ENCODE measurements at places on chromosomes 2 and 18.

DNA sequence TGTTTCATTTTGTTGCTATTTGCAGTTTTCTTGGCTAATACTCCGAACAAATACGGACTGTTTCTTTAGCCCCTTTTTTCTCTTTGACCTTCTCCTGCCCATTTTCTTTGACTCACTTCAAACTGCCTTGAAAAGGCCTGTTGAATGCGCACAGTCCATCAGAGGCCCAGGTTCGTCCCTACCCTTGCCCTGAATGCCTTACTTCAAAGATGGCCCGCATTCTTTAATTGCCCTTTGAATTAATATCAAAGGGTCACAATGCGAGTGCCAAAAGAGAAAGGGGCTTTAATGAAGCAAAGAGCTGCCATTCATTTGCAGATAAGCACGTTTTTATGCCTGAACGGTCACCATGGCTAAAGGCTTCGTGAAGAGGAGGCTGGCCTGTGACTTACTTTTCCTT, 29.7 kb downstream of the PAX3 start:
- H3K27ac ChIP-seq = no peak overlapping the region
- H3K4me1 ChIP-seq = no peaks in the 10 kb centered on the region

- H3K4me3 ChIP-seq = no peak overlapping the region
- no peaks in the 10 kb centered on the region for H3K36me3 ChIP-seq
- no peak for DNase-seq
- no peak overlapping the region for H3K27ac ChIP-seq
Measured at GRCh38 chr2:240463866-240464481, 28.5 kb downstream of the GPC1 start.

DNA sequence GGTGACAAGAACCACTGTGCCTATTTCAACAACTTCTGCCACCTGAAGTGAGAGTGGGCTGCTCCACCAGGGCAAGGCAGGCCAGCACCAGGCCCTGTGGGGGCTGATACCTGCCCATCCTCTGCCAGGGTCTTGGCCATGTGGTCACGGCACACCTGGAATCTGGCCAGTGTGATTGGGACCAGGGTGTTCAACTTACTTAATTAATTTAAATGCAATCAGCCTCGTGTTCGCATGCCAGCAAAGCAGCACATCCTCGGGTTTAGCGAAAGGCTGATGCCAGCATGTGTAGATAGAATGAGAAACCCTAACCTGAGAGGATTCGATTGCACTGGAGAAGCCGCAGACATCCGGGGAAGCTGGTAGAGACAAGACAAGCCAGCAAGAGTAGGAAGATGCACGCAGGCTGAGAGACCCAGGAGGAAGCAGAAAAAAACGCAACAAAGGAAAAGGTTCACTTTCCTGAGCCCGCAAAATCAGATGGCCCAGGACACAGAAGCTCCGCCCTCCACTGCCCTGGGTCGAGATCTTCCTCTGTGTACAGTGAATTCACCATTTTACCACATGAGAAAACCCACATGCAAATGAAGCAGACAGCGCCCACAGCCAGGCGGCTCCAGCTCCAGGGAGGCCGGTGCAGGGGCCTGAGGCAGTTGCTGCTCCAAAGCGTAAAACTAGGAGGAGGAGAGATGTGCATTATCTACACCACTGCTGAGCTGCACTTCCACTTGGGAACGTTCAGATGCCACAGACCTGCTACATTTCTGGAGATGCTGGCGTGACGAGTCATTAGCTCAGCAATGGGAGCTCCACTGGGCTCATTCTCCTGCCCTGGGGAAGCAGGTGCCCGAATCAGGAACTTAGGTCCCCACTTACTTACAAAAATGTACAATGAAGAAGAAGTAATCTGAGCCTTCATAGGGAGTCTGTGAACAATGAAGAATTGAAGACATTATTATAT, 92.1 kb downstream of the TMEM18 start:
- peak; percentile 37 for DNase-seq
- H3K27me3 ChIP-seq = no peaks in the 10 kb centered on the region
- H3K4me1 ChIP-seq = peaks cover 10% of the 10 kb centered on the region
- H3K4me3 ChIP-seq = peak overlapping the region; percentile 47

GRCh38 chr2:148721520-148721931, 77.0 kb downstream of the EPC2 start:
- H3K36me3 ChIP-seq = no peaks in the 10 kb centered on the region
- DNase-seq = no peak
- H3K27me3 ChIP-seq = no peaks in the 10 kb centered on the region

DNA sequence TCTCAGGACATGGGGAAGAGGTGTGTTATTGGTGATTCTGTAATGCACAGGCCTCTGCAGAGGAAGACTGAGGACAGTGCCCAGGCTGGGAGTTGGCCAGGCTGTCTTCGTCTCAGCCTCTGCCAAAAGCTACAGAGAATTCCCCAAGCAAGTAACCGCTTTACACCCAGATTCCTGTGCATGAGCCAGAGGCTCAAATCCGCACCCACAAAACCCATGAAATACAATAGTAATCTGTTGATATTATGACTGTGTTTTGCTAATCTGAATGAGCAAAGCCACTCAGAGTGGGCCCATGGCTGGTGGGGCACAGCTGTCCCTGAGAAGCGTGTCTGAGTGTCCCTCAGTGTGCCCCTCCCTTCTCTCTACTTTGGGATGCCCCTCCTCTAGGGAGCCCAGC, 149.5 kb upstream of the PXDN start:
- H3K4me3 ChIP-seq = no peak overlapping the region
- no peaks in the 10 kb centered on the region for H3K27me3 ChIP-seq
- H3K27ac ChIP-seq = no peak overlapping the region
- DNase-seq = no peak
- no peaks in the 10 kb centered on the region for H3K36me3 ChIP-seq

DNA sequence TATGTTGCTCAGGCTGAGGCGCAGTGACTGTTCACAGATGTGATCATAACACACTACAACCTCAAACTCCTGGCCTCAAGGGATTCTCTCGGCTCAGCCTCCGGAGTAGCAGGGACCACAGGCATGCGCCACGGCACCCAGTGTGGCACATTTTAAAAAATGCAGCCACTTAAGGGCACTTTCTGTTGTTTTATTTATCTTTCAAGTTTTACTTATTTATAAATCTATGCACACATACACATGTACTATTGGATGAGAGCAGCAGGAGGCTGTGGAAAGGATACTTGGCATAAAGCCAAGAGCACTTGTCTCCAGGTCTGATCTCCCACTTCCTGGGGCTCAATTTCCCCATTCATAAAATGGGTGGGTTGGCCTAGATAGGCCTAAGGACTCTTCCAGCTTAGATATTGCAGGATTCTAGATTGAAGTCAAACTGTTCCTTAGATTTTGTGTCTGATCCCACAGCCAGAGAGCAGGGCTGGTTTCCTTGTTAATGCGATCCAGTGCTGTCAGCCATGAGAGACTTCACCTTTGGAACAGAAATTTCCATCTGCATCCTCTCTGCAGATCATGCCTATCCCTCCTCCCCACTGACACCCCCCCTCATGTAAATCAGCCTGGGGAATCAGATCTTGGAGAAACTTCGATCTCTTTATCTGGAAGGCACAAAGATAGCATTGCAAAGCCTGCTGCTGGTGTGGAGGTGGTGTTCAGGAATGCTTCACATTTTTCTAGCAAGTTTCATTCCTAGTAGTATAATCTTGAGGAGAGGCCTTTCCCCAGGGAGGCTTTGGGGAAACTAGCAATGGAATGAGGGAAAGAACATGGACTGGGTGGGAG, 24.7 kb downstream of the PCBP1 start:
- peak overlapping the region; percentile 44 for H3K27ac ChIP-seq
- peaks cover 56% of the 10 kb centered on the region for H3K4me1 ChIP-seq
- no peaks in the 10 kb centered on the region for H3K27me3 ChIP-seq
- DNase-seq = no peak

DNA sequence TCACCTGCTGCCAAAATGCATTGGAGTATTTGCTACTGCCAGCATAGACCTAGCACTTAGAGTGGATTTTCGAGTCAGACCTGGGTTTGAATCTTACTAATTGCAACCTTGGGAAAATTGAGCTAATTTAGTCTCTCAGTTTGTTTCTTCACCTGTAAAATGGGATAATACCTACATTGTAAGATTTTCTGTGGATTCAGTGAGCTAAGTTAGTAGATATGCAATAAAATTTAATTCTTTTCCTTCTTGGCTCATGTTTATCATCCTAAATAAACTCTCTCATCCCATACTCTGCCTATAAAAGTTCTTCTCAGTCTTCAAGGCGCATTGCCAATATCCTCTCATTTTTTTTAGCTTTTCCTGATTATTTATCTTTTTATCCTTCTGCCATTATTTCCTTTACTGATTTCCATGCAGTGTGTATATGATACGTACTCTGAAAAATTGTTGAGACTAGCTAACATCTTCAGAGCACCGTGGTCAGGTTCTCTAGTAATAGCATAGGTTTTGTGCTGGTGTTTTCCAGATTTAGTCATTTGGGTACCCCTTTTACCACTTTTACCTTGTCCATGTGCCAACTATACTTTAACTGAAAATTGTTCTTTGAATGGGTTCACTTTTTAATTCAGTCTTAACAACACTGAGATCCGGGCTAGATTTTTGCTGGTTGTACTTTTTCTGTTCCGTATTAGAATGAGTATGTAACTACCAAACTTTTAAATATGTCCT, 7.3 kb downstream of the CEP192 start:
- H3K4me3 ChIP-seq = peak overlapping the region; percentile 52
- H3K36me3 ChIP-seq = peaks cover 32% of the 10 kb centered on the region
- peaks cover 27% of the 10 kb centered on the region for H3K4me1 ChIP-seq
- no peaks in the 10 kb centered on the region for H3K27me3 ChIP-seq
- peak; percentile 27 for DNase-seq
- no peak overlapping the region for H3K27ac ChIP-seq

- H3K4me1 ChIP-seq = peaks cover 22% of the 10 kb centered on the region
- H3K36me3 ChIP-seq = no peaks in the 10 kb centered on the region
- H3K27me3 ChIP-seq = no peaks in the 10 kb centered on the region
- DNase-seq = no peak
- no peak overlapping the region for H3K4me3 ChIP-seq
Measured at GRCh38 chr2:96967436-96967835, 18.9 kb downstream of the FAM178B start.

DNA sequence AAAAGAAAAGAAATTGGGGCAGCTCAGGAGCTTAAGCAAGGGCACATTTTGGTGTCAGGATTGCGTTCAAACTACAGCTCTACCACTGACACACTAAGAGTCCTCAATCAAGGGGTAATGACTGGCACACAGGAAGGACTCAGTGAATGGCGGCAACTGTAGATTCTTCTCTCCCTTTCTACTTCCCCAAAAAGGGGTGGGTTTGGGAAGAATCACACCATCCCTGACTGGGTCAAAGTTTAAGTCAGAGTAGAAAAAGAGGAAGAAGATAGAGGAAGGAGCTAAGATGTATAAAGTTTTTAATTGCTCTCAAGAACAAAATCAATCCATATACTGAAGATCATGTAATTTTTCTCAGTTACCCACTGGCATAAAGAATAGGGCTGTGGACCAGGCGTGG, 2.6 kb downstream of the NLRC4 start:
- no peaks in the 10 kb centered on the region for H3K36me3 ChIP-seq
- no peaks in the 10 kb centered on the region for H3K27me3 ChIP-seq
- H3K27ac ChIP-seq = no peak overlapping the region
- no peak for DNase-seq

GRCh38 chr18:21678859-21679258, 25.7 kb downstream of the ABHD3 start:
- DNase-seq = no peak
- no peak overlapping the region for H3K4me3 ChIP-seq
- peaks cover 17% of the 10 kb centered on the region for H3K4me1 ChIP-seq
- H3K27ac ChIP-seq = no peak overlapping the region
- peaks cover 5% of the 10 kb centered on the region for H3K36me3 ChIP-seq
- no peaks in the 10 kb centered on the region for H3K27me3 ChIP-seq

- no peaks in the 10 kb centered on the region for H3K36me3 ChIP-seq
- no peaks in the 10 kb centered on the region for H3K27me3 ChIP-seq
Measured at GRCh38 chr18:58297198-58297597, 253.2 kb downstream of the NEDD4L start.

GRCh38 chr2:68839260-68839833, 31.9 kb downstream of the BMP10 start:
- no peaks in the 10 kb centered on the region for H3K36me3 ChIP-seq
- no peak overlapping the region for H3K27ac ChIP-seq
- H3K4me1 ChIP-seq = peaks cover 13% of the 10 kb centered on the region
- H3K4me3 ChIP-seq = no peak overlapping the region
- H3K27me3 ChIP-seq = no peaks in the 10 kb centered on the region

- DNase-seq = no peak
- H3K27me3 ChIP-seq = peaks cover 3% of the 10 kb centered on the region
Measured at GRCh38 chr2:144666032-144666431, 146.1 kb upstream of the ZEB2 start.

GRCh38 chr2:75074228-75074627, 115.8 kb downstream of the POLE4 start:
- no peak overlapping the region for H3K4me3 ChIP-seq
- H3K36me3 ChIP-seq = no peaks in the 10 kb centered on the region
- DNase-seq = no peak
- H3K4me1 ChIP-seq = no peaks in the 10 kb centered on the region

- no peaks in the 10 kb centered on the region for H3K4me1 ChIP-seq
- DNase-seq = no peak
- no peaks in the 10 kb centered on the region for H3K36me3 ChIP-seq
- no peaks in the 10 kb centered on the region for H3K27me3 ChIP-seq
- no peak overlapping the region for H3K4me3 ChIP-seq
- H3K27ac ChIP-seq = no peak overlapping the region
Measured at GRCh38 chr2:180046776-180047175, 39.7 kb upstream of the CWC22 start.

GRCh38 chr2:63530704-63531279, 57.5 kb downstream of the WDPCP start:
- H3K4me3 ChIP-seq = no peak overlapping the region
- no peaks in the 10 kb centered on the region for H3K36me3 ChIP-seq
- no peaks in the 10 kb centered on the region for H3K4me1 ChIP-seq
- no peak overlapping the region for H3K27ac ChIP-seq

- no peak overlapping the region for H3K4me3 ChIP-seq
- no peaks in the 10 kb centered on the region for H3K36me3 ChIP-seq
- no peaks in the 10 kb centered on the region for H3K27me3 ChIP-seq
- H3K4me1 ChIP-seq = no peaks in the 10 kb centered on the region
- DNase-seq = no peak
Measured at GRCh38 chr2:122627388-122627787, 871.9 kb downstream of the TSN start.

DNA sequence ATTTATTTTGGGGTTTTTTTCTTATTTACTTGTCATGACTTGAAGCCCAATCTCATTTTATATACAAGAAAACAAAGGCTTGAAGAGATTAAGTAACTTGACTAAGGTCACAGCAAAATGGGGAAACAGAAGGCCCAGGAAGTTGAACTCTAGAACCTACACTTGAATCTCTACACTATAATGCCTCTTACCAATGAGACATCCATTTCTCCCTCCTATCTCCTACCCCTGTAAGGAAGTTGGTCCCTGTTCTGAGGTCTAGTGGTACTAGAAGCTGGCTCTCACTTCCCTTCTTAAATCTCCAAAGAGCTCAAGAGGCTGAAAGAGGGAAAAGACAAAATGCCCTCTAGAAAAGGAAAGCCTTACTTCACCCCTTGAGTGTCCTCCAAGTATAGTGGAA, 25.5 kb upstream of the IHH start:
- H3K4me3 ChIP-seq = no peak overlapping the region
- no peak for DNase-seq
- H3K27me3 ChIP-seq = no peaks in the 10 kb centered on the region
- H3K36me3 ChIP-seq = peaks cover 2% of the 10 kb centered on the region
- no peak overlapping the region for H3K27ac ChIP-seq
- no peaks in the 10 kb centered on the region for H3K4me1 ChIP-seq

Data from CD4-positive, CD25-positive, alpha-beta regulatory T cell (primary cell).